HT1080 (cell line): ENCODE measurements at places on chromosomes 2 and 18.
A peak's percentile ranks its signal among the peaks of the same experiment; 100 is the strongest.

DNA sequence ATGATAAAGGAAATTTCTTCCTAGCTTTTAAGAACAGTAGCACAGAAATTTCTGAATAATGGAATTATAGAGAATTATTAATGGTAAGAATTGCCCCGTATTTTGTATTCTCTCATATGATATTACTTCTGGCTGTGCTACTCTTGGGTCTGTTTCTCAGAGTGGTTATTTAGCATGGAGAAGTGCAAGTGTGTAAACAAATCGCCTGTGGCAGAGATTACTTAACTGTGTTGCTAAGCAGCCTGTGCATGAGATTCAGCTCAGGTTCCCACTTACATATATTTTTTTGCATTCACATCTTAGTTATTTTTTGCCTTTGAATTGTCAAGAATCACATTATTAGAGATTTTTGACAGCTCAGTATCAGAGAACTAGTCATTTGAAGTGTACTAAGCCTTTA lies 80.1 kb upstream of the NFATC1 start:
- no peak for DNase-seq

- DNase-seq, result no peak
Measured at GRCh38 chr2:119550856-119551255, 6.6 kb downstream of the CFAP221 start.

DNA sequence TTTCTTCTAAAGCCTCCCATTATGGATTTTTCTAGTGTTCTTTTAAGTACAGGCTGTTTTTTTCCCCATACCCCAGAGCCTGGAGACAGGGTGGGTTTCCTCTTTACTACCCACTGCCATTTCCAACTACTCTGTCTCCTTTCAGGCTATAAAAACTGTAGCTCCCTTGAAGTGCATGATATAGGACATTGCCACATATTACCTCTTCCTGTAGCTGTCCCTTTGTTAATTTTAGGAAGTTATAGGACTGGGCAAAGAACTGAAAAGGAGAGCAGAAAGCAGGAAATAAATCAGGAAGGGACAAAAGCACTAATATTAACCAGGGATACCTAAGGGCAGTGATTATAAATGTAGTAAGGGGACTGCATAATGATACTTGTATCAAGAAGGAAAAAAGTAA lies 54.1 kb downstream of the VIL1 start:
- no peak for DNase-seq

- DNase-seq, result no peak
Measured at GRCh38 chr2:199467066-199467822, 9.5 kb upstream of the SATB2 start.

- no peak for DNase-seq
Measured at GRCh38 chr2:128446874-128447537, 128.3 kb upstream of the HS6ST1 start.

- DNase-seq, result no peak
Measured at GRCh38 chr2:10864861-10865636, 46.7 kb upstream of the KCNF1 start.

- DNase-seq, result no peak
Measured at GRCh38 chr18:62033756-62034155, 140.9 kb upstream of the RNF152 start.

DNA sequence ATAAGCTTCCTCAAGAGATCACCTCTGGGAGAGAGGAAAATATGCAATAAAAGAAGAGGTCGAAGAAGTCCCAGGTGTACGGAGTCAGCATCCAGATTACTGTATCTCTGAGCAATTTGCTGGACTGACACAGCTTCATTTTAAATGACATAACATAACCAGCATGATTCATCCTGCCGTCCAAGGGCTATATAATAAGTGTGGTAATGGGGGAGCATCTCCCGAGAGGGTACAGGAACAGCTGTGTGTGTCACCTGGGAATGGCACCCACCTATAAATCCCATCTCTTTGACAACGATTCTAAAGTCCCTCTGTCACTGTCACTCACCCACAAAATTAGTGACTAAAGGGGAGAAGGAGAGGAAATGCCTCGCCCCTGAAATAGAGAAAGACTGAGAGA lies 19.3 kb upstream of the FZD7 start:
- DNase-seq, result no peak

DNA sequence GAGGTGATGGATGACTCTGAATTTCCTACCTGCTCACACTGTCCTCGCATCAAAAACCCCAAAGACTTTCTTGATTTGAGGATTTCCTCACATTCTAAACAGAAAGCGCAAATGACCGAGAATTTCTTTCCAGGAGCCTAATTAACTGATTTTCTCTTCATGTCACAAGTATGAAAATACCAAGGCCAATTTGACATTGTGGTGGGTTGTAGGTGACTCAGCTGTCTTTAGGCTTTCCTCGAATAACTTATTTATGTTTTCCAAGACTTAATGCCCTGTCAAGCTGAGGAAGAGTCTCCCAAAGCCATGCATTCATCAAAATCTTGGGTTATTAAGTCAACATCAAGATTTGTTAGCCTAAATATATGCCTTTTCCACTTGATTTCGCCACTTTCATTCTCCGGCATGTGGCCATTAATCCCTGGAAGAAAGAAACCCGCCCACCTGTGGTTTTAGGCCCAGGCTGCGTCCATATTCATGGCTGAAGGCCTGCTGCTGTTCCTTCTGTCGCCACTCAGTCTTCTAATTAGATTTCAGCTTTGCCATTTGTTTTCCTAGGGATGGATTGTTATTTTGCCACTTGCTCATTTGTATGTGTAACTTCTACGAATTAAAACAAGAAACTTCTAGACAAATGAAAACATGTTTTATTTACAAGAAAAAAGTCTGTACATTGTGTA lies 84.9 kb downstream of the ST6GAL2 start:
- no peak for DNase-seq

GRCh38 chr2:211766689-211767088 lies 771.9 kb downstream of the ERBB4 start:
- no peak for DNase-seq

GRCh38 chr2:15588329-15588919 lies 3.2 kb upstream of the DDX1 start:
- peak; percentile 57 for DNase-seq

- no peak for DNase-seq
Measured at GRCh38 chr2:160608599-160608998, 115.0 kb upstream of the RBMS1 start.

DNA sequence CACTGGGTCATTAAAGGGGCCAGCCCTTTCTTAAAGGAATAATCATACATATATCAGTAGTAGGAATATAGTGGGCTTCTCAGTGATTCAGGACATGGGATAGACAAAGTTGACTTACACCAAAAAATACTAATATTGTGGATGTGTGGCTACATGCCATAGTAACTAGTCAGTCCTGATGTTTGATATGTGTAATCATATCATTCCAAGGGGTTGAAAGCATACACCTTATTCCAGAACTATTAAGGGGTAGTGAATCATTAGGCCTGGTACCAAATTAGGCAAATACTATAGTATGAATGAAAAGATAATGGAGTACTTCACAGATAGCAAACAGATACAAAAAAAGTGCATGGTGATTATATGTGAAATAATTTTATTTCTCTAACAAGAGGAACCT lies 814.9 kb upstream of the NRXN1 start:
- no peak for DNase-seq

DNA sequence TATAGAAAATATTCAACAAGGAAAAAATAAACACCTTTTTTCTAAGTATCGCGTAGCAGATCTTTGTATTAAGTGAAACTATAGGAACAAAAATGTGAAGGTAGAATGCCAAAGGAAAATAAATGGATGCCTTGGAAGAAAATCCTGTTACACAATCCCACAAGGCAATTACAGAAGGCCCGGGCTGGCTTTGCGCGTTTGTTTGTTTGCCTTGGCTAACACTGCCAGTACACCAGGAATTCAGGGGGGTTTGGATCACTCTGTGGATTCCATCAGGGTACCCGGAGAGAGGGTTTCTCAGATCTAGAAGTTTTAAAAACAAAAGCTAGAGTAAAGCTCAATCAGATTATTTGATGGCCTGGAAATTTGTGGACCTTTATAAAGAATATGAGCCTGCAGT lies 478.3 kb downstream of the FBXO15 start:
- DNase-seq, result no peak
